ENCODE measurements at places on chromosomes 3 and 15. TPM values are rescaled to one million over a fixed set of nuclear protein-coding genes. Genes with fewer than 3 reads are reported as not detected.
A peak's percentile ranks its signal among the peaks of the same experiment; 100 is the strongest.

- no peak overlapping the region for H3K4me3 ChIP-seq
- peaks cover 55% of the 10 kb centered on the region for H3K4me1 ChIP-seq
- H3K27ac ChIP-seq: peak overlapping the region; percentile 66
- H3K27me3 ChIP-seq: no peaks in the 10 kb centered on the region
- no peak for DNase-seq
Observed at GRCh38 chr3:13188975-13189374, 115.7 kb upstream of the IQSEC1 start.

- H3K4me1 ChIP-seq: peaks cover 37% of the 10 kb centered on the region
- no peak overlapping the region for H3K27ac ChIP-seq
- H3K4me3 ChIP-seq: peak overlapping the region; percentile 75
- no peaks in the 10 kb centered on the region for H3K36me3 ChIP-seq
- DNase-seq: no peak
Observed at GRCh38 chr3:197748597-197749314, 927 bp upstream of the FYTTD1 start.

DNA sequence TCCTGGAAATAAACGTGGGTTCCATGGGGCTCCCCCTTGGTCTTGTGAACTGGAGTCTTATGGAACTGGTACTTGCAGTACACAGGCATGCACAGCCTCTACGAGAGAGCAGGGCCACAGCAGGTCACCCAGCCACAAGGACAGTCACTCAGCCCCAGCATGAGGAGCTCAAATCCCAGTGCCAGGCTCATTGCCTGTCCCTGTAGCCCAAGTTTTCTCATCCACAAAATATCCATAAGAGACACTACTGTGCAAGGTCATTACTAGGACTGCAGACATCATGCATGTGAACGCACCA is 48.0 kb downstream of the CFAP92 start:
- H3K36me3 ChIP-seq: no peaks in the 10 kb centered on the region
- H3K27me3 ChIP-seq: peaks cover 7% of the 10 kb centered on the region
- H3K4me3 ChIP-seq: no peak overlapping the region
- DNase-seq: no peak
- no peak overlapping the region for H3K27ac ChIP-seq

DNA sequence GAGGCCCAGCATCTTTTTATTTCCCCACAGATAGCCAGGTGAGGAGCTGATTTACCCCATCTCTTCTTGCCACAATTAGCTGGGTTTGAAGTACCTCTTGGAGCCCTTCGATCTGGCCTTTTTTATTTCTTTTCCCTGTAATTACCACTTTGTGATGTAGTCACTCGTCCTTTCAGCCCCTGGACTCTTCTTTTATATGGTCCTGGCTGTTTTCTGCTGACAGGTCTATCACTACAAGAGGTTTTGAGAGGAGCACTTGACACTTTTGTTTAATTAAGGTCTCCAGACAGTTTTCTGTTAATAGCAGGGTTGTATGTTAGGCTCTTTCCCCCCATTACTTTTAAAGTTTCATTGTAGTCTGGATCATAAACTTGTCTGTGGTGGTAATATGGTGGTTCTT is 11.8 kb downstream of the ATXN7 start:
- H3K27me3 ChIP-seq: no peaks in the 10 kb centered on the region
- H3K36me3 ChIP-seq: no peaks in the 10 kb centered on the region
- no peak overlapping the region for H3K27ac ChIP-seq
- H3K4me3 ChIP-seq: no peak overlapping the region
- H3K4me1 ChIP-seq: peaks cover 45% of the 10 kb centered on the region

GRCh38 chr3:62238431-62238830 is 134.9 kb downstream of the FEZF2 start:
- no peak overlapping the region for H3K4me3 ChIP-seq
- no peaks in the 10 kb centered on the region for H3K36me3 ChIP-seq
- H3K4me1 ChIP-seq: no peaks in the 10 kb centered on the region
- DNase-seq: no peak

DNA sequence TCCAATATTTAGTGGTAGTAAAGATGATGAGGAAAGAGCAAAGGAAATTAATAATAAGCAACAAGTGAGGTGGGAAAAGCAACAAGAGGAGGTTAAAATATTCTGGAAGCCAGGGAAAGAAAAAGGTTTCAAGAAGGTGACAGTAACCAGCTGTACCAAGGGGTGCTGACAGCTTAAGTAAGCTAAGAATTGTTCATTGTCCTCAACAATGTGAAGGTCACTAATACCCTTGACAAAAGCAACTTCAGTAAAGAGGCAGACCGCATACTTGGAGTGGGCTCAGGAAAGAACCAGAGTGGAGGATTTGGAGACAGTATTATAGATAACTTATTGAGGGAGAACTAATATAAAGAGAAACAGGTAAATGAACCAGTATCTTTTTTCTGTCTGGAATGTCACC is 116.2 kb downstream of the GBE1 start:
- peaks cover 2% of the 10 kb centered on the region for H3K36me3 ChIP-seq
- H3K27ac ChIP-seq: no peak overlapping the region
- H3K4me1 ChIP-seq: no peaks in the 10 kb centered on the region
- H3K27me3 ChIP-seq: no peaks in the 10 kb centered on the region

DNA sequence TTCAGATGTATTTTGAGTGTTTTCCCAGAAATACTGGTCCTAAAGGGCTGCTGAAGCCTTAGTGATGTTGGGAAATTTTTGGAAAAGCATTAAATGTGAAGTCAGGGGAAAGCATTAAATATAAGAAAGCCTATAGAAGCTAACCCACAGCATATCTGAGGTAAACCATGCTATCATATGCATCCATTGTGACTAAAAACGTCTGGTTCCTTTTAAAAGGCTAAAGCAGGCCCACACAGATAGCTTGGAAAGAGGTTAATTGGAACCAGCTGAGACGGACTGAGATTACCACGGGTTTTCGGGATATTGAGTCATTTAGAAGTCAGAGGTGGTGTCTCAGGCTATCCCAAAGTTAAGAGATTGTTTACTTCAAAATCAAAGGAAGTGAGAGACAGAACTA is 78.2 kb downstream of the CYP19A1 start:
- H3K27ac ChIP-seq: no peak overlapping the region
- H3K27me3 ChIP-seq: no peaks in the 10 kb centered on the region
- H3K4me1 ChIP-seq: no peaks in the 10 kb centered on the region

GRCh38 chr3:197549261-197549885 is 6.4 kb downstream of the BDH1 start:
- H3K4me1 ChIP-seq: peaks cover 18% of the 10 kb centered on the region
- no peak overlapping the region for H3K27ac ChIP-seq
- no peaks in the 10 kb centered on the region for H3K36me3 ChIP-seq

- H3K36me3 ChIP-seq: no peaks in the 10 kb centered on the region
- no peaks in the 10 kb centered on the region for H3K27me3 ChIP-seq
- H3K4me1 ChIP-seq: no peaks in the 10 kb centered on the region
- DNase-seq: no peak
- no peak overlapping the region for H3K4me3 ChIP-seq
Observed at GRCh38 chr3:78737988-78738387, 1029.8 kb downstream of the ROBO1 start.

DNA sequence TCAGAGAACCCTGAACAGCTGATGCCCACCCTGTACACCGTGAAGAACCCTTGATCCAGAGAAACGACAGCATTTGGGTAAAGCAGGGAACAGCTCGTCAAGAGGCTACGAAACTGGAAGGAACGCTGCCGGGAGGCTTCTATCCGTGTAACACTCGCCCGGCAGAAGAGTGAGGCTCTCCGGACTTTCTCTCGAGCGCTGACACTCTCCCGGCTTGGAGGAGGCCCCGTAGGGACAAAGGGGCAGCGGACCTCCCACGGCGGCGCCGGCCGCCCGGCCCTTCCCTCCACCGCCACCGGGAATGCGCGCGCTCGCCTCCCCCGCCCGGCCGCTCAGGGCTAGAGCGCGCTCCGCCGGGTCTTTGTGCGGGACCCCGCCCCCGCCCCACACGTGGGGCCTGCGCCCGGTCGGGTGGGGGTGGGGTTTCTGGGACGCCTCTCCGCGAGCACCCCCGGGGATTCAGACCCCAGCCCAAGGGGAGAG is 1.7 kb downstream of the HYAL2 start:
- H3K27me3 ChIP-seq: no peaks in the 10 kb centered on the region
- peaks cover 78% of the 10 kb centered on the region for H3K4me1 ChIP-seq

GRCh38 chr3:196287090-196287439 is 461 bp downstream of the PCYT1A start:
- H3K27me3 ChIP-seq: no peaks in the 10 kb centered on the region
- DNase-seq: no peak
- H3K36me3 ChIP-seq: no peaks in the 10 kb centered on the region
- peak overlapping the region; percentile 87 for H3K27ac ChIP-seq
- H3K4me1 ChIP-seq: peaks cover 44% of the 10 kb centered on the region
- H3K4me3 ChIP-seq: peak overlapping the region; percentile 78

- H3K4me3 ChIP-seq: no peak overlapping the region
- no peak overlapping the region for H3K27ac ChIP-seq
- no peak for DNase-seq
- H3K36me3 ChIP-seq: no peaks in the 10 kb centered on the region
- H3K4me1 ChIP-seq: peaks cover 22% of the 10 kb centered on the region
Observed at GRCh38 chr15:84962955-84963354, 18.7 kb upstream of the PDE8A start.

DNA sequence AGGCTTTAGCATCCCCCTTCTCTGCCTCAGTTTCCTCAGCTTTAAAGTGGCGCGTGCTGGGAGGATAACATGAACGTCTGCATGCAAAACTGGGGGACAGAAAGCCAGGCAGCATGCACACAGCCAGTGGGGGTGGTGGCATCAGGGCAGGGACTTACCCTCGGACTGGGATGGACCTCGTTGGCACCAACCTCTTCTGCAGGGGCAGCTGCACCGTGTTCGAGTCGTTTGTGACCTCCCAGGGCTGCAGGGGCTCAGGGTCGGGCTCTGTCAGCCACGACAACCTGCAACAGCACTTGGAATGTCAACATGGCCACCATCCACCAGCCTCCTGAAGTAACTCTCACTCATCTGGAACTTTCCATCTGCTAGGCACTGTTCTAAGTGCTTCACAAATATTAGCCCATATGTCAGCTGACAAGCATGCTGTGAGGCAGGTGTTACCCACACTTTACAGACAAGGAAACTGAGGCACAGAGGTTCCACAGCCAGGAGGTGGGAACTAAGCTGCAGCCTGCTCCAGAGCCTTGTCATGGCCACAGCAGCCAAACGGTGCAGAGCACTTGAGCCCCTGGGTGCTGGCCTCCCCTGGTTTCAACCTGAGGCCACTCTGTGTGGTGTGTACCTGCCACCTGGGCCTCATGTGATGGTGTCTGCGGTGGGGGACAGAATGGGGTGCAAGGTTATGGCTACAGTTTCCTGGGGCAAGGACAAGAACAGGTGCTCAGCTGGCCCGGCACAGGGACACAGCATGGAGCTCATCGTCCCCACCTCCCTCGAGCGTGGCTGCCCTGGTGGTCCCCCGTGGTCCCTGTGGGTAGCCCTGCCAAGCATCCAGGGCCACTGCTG is 6.7 kb downstream of the C3orf22 start:
- no peak overlapping the region for H3K4me3 ChIP-seq
- no peak overlapping the region for H3K27ac ChIP-seq
- H3K36me3 ChIP-seq: no peaks in the 10 kb centered on the region
- peaks cover 8% of the 10 kb centered on the region for H3K4me1 ChIP-seq

GRCh38 chr3:57078344-57078634 is 17.8 kb downstream of the SPATA12 start:
- peak overlapping the region; percentile 93 for H3K4me3 ChIP-seq
- no peaks in the 10 kb centered on the region for H3K27me3 ChIP-seq
- H3K27ac ChIP-seq: peak overlapping the region; percentile 62
- peaks cover 43% of the 10 kb centered on the region for H3K4me1 ChIP-seq
- H3K36me3 ChIP-seq: no peaks in the 10 kb centered on the region
- peak; percentile 28 for DNase-seq

GRCh38 chr3:186544281-186544680 is at the start of gene CRYGS:
CRYGS (minus strand) TSS chr3:186544380; CDS start chr3:186544326, 54 bp downstream.
- no peaks in the 10 kb centered on the region for H3K36me3 ChIP-seq
- no peak for DNase-seq
- H3K27ac ChIP-seq: no peak within 1 kb of the TSS
- H3K4me1 ChIP-seq: peaks cover 18% of the 10 kb centered on the region

DNA sequence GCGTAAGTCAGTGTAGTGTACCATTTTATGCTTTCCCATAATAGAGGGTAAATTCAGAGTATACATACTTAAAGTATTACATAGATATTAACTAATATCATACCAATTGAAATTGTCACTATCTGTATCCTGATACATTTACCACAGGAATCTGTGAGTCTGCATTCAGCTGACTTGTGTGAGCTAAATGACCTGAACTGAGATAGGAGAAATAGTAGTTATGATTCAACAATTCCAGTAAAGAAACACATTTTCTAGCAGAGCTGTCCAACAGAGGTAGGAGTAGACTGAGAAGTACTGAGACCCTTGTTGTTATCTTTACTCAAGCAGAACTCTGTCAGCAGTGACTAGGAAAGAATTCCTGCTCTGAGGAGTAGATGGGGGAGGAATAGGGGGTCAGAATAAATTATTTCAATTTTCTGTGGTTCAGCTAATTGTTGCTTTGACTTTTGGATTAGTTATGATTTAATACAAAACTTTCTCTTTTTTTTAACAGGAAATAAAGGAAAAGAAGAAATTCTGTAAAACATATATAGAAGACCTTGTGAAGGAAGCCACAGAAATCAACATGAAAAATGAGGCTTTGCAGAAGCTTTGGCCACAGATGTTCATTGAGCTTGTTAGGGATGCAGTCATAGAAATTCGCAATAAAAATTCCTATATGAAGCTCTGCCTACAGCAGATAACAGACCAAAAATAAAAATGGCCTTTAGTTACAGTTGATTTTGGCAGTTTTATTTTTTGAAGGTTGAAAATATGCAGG is 66.2 kb upstream of the THSD4 start:
- no peak overlapping the region for H3K4me3 ChIP-seq
- H3K27me3 ChIP-seq: no peaks in the 10 kb centered on the region
- no peaks in the 10 kb centered on the region for H3K4me1 ChIP-seq

DNA sequence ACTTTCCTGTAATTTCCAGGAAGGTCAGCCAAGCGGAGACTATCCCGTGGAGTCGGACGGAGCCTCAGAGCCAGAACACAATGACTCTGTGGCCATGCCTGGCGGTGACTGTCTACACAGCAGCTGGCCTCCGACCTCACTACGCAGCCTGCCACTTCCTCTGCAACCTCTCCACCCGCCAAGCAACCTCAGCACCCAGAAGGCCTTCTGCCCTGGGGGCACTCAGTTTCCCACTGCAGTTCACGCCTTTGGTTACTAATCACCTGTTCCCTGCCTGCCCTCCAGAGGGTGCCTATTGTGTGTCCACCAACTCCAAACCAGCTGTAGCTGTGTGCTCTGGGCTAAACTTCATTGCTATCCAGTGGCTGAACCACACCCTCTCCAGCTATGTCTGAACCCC is 44.0 kb downstream of the TM2D3 start:
- no peak for DNase-seq
- H3K4me1 ChIP-seq: peaks cover 45% of the 10 kb centered on the region
- H3K27me3 ChIP-seq: no peaks in the 10 kb centered on the region
- no peak overlapping the region for H3K27ac ChIP-seq

CP gene
- polyA plus RNA-seq: 863 TPM

SLC22A13 gene
- polyA plus RNA-seq: 0.20 TPM

CCDC13 gene
- 0.68 TPM for polyA plus RNA-seq

CCNB2 gene
- 43.5 TPM for polyA plus RNA-seq

ASB14 gene
- not detected for polyA plus RNA-seq

FBXW12 gene
- polyA plus RNA-seq: not detected

CPNE4 gene
- polyA plus RNA-seq: not detected

DISP2 gene
- polyA plus RNA-seq: 0.07 TPM

IFT122 gene
- 9.1 TPM for polyA plus RNA-seq

PPP1R14D gene
- 0.47 TPM for polyA plus RNA-seq
